ENCODE measurements at places on chromosomes 3 and 15. TPM values are rescaled to one million over a fixed set of nuclear protein-coding genes. Genes with fewer than 3 reads are reported as not detected.

TJP1 gene
- not detected for total RNA-seq

DPPA2 gene
- total RNA-seq, result not detected

- no peak for DNase-seq
Observed at GRCh38 chr3:176399193-176399592, 798.1 kb downstream of the TBL1XR1 start.

GRCh38 chr15:84741121-84741520 is 7.3 kb upstream of the ZNF592 start:
- DNase-seq, result no peak

GRCh38 chr3:171228240-171228639 is 201.7 kb upstream of the SLC2A2 start:
- DNase-seq, result no peak

Measured in natural killer cell (primary cell).